ENCODE measurements at places on chromosomes 11 and 22. TPM values are rescaled to one million over a fixed set of nuclear protein-coding genes. Genes with fewer than 3 reads are reported as not detected.
A peak's percentile ranks its signal among the peaks of the same experiment; 100 is the strongest.

KRTAP5-10 gene
- total RNA-seq, result 0.30 TPM

FOLR3 gene
- not detected for total RNA-seq

PKNOX2 gene
- 89.3 TPM for total RNA-seq

BIK gene
- total RNA-seq, result not detected

DDIAS gene
- 2.5 TPM for total RNA-seq

SPCS2 gene
- total RNA-seq, result 155 TPM

- DNase-seq, result no peak
Measured at GRCh38 chr11:118230088-118230487, 5.3 kb upstream of the JAML start.

- DNase-seq, result no peak
Measured at GRCh38 chr11:126167488-126167887, 44.0 kb downstream of the RPUSD4 start.

DNA sequence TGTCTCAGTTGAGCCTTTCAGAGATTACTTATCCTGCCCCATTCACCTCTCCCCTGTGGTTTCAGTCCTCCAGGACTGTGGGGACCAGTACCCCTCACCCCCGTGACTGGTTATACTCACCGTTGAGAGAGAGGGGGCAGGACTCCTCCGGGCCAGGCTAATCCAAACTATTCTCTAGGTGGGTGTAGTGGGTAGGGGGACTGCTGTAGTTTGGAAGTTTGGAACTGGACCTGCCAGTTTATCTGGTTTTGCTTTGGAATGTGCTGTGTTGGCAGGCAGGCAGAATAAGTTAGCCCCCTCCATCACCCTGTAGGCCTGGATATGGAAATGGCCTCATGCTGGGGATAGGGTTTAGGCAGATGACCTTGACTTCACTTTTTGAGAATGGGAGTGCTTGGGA lies 13.5 kb downstream of the TEAD1 start:
- DNase-seq, result no peak

DNA sequence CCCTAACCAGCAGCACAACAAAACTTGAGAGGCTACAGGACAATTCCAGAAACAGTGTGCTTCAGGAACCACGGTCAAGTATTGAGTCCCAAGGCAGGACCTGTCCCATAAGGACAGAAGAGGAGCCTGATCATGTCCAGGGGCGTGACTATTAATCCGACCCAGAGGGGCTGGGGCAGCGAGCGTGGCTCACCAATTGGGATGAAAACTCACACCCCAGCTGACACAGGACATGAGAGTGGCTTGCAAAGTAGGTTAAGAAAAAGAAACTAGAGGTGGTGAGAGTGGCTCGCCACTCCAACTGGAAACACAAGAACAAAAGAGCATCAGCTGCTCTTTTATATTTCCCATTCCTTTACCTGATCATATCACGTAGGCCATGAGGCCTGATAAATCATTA lies 16.0 kb upstream of the FEZ1 start:
- DNase-seq, result no peak

- DNase-seq, result no peak
Measured at GRCh38 chr22:44979154-44979553, 30.7 kb downstream of the PHF21B start.

DNA sequence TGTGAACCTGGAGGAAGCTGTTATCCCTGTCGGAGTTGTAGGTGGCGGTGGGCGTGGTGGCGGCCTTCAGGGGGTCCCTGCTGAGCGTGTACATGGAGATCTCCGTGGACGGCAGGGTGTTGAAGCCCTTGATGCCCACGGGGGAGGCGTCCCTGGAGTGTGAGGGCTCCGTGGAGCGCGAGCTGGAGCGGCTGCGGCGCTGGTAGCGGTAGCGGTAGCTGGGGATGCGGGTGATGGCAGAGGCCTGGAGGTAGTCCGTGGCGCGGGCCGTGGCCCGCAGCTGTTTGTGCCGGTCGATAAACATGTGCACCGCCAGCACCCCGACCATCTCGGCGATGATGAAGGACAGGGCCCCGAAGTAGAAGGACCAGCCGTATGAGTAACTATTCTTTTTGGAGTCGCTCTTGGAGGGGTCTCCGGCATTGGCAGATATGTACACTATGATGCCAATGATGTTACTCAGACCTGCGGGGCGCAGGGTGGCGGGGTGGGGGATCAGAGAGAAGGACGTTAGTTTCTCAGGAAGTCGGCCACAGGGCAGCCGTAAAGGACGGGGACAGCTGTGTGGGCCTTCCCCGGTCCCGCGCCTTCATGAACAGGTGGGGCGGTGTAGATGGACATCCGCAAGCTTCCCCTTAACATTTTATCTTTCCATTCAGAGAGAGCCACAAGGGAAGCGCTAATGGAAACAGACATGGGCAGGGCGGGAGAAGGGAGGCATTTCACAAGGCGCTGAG lies 35.6 kb upstream of the EIF3D start:
- no peak for DNase-seq

DNA sequence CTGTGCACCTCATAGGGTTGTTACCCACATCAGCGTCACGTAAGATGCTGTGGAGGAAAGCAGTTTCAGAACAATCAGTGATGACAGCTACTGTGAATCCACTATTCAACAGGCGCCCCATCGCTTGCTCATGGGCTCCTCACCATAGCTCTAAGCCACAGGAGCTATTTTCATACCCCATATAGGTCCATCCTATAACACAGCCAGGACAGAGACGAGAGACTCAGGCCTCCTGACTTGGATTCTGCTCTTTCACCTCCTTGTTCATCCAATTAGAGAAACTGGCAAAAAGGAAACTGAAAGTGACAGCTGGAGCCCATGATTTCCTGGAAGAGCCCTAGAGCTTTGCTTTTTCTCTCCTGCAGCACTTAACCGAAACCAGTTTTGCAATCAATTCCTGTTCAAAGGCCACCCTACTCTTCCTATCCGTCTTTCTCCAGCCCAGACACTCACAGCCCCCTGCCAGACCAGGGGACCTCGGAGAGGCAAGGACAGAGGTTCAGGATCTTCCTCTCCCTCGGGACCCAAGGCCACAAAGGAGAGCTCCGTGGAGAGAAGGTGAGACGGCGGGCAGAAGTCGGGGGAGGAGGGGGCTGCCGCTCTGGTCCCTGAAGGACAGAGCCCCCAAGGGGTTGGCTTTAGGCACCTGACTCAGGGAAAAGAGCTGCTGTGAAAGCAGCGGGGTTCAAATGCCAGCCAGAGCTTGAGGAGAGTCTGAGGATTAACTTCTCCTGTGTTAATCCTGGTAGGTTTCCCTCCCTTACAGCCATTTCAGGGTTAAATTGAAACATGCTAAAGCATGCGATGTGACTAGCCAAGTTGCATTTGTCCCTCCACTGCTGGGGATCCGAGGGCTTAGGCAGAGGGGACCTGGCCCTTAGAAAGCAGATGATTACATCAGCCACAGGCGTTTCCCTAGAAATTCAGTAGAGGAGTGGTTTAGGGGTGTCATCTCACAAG lies at the start of gene APOL6:
Gene APOL6 (plus strand): TSS at position 381 of the 960 bp plus-strand sequence. CDS start 7,980 bp downstream, outside the sequence.
- peak; percentile 77 for DNase-seq

GRCh38 chr11:92986585-92986984 lies 17.1 kb downstream of the MTNR1B start:
- no peak for DNase-seq

DNA sequence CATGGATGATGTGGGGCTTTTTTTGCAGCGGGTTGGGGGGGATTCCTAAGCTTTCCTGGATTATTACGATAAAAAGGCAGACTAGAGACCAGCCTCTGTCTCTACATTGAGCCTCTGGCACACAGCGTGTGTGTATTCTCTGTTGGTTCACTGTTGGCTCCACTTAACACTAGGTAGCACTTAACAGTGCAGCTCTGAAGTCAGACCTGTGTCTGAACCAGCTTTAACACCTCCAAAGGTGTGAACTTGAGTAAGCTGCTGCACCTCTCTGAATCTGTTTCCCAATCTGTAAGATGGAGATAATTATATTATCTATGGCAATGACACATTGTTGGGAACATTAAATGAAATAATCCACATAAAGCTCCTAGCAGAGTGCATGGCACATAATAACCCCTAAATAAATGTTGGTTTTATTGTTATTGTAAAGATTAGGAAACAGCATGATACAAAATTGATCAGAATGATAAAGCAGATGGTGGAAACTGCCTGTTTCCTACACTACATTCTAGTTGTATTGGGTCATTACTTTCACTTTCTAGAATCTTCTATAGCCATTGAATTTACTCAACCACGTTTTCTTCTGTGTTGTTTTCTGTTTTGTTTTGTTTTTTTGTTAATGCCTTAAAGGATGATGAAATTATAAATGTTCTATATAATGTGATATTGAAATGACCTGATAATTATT lies 108.4 kb downstream of the ARL14EP start:
- no peak for DNase-seq

- no peak for DNase-seq
Measured at GRCh38 chr11:83764643-83765042, 478.5 kb upstream of the CCDC90B start.

GRCh38 chr11:67276781-67277230 lies 10.5 kb downstream of the GRK2 start:
- DNase-seq, result no peak

DNA sequence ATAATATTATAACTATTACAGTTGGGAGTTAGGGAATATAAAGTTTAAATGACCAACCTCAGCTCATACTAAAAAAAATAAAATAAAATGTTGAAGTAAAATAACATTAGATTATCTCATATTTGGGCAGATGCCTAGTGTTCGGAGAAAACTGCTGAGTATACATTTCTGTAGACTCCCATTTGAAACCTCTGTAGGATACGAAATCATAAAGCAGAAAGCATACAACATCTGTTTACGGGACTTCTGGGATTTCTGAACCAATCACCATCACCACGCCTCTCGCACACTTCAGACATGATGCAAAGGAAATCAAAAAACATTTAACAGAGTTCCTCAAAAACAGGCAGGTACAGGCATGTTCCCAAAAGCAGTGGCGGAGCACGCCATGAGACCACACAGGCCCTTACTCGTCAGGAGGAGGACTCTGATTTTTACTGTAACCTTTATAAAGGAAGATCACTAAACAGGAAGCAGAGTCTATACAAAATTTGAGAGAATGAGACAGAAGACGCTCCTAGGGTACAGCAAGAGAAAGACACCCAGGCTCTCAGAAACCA lies 8.6 kb downstream of the ZNF195 start:
- DNase-seq, result no peak

DNA sequence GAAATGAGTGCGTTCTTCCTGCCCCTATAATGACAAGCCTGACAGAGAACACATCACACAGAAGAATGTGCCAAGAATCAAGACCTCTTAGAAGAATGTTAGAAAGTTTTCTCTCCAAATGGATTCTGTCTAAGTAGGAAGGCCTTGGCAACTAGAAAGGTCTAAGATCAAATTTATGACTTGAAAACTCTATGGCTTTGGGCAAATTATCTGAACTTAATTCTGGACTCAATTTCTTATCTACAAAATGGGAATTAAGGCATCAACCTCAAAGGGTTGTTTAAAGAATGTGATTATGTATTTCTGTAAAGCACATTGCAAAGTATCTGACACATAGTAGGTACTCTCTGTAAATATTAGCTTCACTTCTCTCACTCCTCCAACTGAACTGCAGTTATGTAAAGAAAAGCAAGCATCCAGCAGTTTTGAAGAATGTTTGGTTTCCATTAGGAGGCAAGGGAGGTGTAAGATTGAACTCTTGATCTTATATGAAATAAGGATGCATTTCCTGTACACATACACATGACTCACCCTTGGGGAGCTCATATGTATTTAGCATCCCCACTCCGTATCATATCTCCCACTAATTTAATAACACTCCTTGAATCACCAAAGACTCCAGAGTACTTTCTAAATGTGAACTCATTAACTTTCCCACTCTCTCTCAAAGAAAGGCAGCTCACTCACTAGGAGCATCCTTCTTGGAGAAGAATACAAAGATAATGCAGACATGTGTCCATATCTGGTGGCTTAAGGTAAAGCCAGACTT lies 77.6 kb downstream of the ETS1 start:
- DNase-seq, result no peak

DNA sequence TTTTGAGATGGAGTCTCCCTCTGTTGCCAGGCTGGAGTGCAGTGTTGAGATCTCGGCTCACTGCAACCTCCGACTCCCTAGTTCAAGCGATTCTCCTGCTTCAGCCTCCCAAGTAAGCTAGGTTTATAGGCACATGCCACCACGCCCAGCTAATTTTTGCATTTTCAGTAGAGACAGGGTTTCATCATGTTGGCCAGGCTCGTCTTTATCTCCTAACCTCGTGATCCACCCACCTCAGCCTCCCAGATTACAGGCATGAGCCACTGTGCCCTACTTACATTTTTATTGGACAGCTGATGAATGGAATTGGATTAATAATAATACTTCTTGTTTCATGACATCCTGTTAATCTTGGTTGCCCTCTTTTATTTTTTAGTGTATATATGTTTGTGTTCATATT lies 3.0 kb upstream of the MRGPRD start:
- peak; percentile 46 for DNase-seq

DNA sequence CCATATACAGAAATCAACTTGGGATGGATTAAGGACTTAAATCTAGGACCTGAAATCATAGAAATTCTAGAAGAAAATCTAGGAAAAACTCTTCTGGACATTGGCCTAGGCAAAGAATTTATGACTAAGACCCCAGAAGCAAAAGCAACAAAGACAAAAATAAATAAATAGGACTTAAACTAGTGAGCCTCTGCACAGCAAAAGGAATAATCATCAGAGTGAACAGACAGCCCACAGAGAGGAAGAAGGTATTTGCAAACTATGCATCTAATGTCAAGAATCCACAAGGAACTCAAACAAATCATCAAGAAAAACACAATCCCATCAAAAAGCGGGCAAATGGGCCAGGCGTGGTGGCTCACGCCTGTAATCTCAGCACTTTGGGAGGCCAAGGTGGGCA lies 32.4 kb downstream of the TTC28 start:
- DNase-seq, result no peak

DNA sequence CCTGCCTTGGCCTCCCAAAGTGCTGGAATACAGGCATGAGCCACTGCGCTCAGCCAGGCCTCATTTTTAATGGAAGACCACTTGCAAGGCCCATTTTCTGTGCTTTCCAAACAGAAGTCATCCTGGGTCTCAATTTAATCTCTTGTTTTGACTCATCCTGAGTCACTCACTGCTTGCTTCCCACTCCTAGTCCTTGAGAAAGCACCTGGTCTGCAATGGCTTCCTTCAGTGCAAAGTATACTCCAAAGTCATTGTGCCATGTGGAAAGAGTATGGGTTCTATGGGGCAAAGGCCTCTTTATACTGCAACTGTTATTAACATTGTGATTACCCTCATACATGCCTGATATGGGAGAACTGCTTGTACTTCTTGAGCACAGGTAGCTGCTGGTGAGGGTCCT lies 18.3 kb upstream of the SLC5A1 start:
- DNase-seq, result no peak
